Stimulated activated CD8-positive, alpha-beta memory T cell treated with anti-CD3 and anti-CD28 coated beads, Interleukin-7, amount 100 ng/mL, for 1 hour (primary cell): ENCODE measurements at places on chromosomes 2 and 18.

- DNase-seq = no peak
Measured at GRCh38 chr2:174836377-174836994, 72.2 kb upstream of the CHRNA1 start.

DNA sequence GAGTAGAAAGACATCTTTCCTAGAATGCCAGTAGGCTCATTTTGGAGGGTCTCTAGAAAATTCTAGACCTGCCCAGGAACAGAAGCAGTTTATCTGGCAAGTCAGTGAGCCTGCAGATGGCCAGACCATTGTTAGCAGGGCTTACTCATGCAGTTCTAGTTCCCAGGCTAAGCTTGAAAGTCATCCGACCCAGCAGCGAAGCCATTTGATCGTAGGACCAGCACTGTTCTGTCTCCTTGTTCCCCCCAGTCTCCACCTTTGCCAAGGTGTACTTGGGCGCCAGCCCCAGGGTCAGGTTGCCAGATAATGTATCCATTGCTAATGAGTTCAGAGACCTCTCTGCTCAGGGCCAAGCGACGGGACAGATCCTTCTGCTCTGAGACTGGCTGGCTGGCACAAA, 70.1 kb downstream of the EPAS1 start:
- DNase-seq = no peak

DNA sequence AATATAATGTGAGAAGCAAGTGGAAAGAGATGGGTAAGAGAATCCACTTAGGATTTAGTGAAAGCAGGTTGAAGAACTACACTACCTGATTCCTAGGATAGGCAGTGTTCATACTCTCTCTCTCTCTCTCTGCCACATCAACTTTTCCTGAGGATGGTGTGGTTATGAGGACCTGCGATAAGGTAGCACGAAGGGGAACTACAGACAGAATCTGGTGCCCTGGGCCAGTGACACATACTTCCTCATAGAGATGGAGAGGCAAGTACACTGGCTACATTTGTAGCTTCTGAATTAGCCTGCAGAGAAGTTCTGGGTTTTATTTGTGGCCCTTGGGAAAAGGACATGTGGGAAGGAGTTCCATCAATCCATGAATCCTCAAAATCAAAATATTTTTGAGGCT, 44.5 kb downstream of the PTH2R start:
- DNase-seq = no peak

GRCh38 chr2:182655750-182656149, 60.3 kb upstream of the DNAJC10 start:
- DNase-seq = no peak

- DNase-seq = no peak
Measured at GRCh38 chr18:38933910-38934510, 1368.4 kb upstream of the CELF4 start.

- no peak for DNase-seq
Measured at GRCh38 chr2:216348756-216349308, 23.5 kb downstream of the MARCHF4 start.
